Mucosa of gallbladder (tissue), 1 donor: ENCODE measurements at places on chromosomes 1 and 21. TPM values are rescaled to one million over a fixed set of nuclear protein-coding genes. Genes with fewer than 3 reads are reported as not detected.
A peak's percentile ranks its signal among the peaks of the same experiment; 100 is the strongest.

DNA sequence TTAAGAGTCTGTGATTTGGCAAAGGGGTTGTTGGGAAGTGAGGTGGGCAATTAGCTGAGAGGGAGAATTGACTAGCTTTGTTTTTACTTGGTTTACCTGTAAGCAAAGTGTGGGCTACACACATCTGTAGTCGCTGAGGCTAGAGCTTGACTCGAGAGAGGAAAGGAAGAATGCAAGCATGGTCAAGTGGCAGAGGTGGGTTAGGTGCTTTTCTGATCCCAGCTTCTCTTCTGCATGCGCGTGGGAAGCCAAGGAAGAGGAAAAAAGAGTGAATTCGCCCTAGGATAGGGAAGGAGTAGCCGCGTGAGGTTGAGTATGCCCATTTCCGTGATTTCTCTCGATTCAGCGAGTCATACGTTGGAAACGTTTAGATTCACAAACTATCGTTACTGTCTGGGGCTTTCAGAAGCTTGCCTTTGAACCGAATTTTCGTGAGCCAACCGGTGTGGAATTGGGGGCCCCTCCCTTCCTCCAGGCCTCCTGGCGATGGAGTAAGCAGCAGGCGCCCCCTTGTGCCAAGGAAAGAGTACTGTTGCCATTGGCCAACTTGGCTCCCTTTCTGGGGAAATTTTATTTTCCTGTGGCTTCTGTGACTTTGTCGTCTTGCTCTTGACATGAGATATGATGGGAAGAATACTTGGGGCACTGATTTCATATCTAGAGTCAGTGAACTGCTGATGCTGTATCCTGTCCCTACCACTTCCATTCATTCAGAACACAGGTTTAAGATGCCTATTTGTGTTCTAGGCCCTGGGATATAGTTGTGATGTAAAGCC, 1.3 kb downstream of the PIGV start:
- DNase-seq, result peak; percentile 86

DNA sequence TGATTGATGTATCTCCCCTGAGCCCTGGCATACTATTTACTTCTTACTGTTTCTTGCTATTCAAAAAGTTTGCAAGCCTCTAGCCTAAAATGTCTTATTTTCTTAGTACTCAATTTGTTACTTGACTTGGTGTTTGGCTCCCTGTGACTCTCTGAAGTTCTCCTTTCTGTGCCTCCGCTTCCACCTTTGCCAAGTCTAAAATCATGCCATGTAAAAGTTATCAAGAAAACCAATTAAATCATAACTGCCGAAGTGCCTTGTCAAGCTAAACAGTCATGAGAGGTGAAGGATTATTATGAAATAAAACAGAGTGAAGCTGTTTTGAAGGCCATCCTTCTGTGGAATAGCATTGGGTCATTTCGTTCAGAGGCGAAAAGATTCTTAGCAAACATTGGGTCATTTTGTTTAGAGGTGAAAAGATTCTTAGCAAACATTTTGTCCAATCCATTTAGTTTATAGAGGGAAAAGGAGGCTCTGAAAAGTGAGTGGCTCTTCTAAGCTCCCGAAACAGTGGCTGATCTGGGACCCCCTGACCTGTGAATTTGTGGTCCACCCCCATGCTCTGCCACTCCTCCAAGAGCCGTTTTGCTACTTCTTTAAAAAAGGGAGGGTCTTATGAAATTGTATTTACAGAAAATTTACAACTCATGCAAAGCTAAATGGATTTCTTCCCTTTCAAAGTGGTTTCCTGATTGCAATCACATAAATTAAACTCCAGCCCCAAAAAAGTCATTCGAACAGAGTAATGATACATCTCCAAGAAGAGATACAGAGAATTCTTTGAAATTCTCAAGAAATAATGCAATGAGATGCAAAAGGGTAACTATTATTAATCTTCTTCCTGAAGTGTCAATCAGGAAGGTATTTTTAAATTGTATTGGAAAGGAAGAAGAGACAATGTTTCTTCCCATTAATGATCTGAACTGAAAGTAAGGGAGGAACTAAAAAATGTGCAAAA, 141.4 kb downstream of the RUNX1 start:
- no peak for DNase-seq

DNA sequence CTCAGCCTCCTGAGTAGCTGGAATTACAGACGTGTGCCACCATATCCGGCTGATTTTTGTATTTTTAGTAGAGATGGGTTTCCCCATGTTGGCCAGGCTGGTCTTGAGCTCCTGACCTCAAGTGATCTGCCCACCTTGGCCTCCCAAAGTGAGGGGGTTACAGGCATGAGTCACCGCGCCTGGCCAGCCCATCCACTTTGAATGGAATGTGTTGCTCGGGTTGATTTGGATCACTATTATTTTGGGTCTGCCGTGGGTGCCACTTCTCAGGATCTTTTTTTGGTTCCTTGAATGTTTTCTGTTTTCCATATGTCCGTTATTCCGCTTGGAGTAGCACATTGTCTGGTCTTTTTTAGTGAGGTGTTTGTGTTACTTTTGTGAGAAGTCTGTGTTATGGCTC, 17.0 kb downstream of the PCNT start:
- no peak for DNase-seq

DNA sequence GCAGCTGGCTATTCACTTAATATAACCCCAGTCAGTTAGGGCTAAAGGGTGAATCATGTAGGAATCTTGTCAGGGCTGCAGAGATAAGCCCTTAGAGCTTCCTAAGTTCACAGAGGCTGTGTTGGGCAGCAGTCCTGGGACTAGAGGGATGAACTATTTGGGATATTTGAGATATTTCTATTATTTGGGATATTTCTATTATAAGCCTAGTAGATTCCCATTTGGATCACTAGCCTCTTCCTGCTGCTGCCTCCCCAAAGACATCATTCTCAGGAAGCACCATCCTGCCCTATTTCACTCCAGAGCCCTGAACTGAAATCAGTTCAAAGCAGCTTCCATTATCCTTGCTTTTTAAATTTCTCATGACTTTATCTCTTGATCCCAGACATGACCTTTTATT, 501.3 kb downstream of the NUF2 start:
- DNase-seq, result no peak

GRCh38 chr1:232876506-232877364, 71.5 kb downstream of the MAP10 start:
- no peak for DNase-seq

GRCh38 chr21:26849428-26850115, 4.4 kb upstream of the ADAMTS1 start:
- DNase-seq, result no peak

- DNase-seq, result no peak
Observed at GRCh38 chr1:91583326-91583755, 82.7 kb downstream of the CDC7 start.

DNA sequence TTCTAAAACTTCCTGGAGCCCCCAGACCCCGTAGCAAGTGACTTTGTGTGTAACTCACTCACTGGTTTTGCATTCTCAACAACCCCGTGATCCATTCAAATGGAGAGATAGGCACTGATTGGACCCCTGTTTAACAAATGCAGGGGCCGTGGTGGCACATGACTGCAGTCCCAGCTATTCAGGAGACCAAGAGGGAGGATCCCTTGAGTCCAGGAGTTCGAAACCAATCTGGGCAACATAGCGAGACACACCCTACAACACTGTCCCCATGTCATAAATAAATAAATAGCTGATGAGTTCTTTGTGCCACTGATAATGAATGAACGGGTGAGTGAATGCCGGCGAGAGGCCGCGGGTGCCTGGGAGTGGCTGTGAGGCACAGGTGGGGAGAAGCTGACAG, 59.4 kb upstream of the PAX7 start:
- no peak for DNase-seq

The SPRR3 gene
- total RNA-seq, result 42.5 TPM
